ENCODE measurements at places on chromosomes 7 and 10. TPM values are rescaled to one million over a fixed set of nuclear protein-coding genes. Genes with fewer than 3 reads are reported as not detected.

Gene LOXL4
- total RNA-seq: 32.9 TPM

Gene HHEX
- total RNA-seq: 2.9 TPM

Gene ZMIZ1
- total RNA-seq: 22.1 TPM

Gene ASZ1
- total RNA-seq: not detected

Gene NUDT13
- 1.4 TPM for total RNA-seq

Gene SLC29A4
- total RNA-seq: 3.8 TPM

Gene ABCB1
- total RNA-seq: 1.7 TPM

Gene COX15
- total RNA-seq: 38.1 TPM

Gene FGFR2
- total RNA-seq: 0.71 TPM

Gene AKR1B15
- 0.43 TPM for total RNA-seq

Gene IL2RA
- not detected for total RNA-seq
